Thymus (tissue), 14 donors: ENCODE measurements at places on chromosomes 5 and 9.

DNA sequence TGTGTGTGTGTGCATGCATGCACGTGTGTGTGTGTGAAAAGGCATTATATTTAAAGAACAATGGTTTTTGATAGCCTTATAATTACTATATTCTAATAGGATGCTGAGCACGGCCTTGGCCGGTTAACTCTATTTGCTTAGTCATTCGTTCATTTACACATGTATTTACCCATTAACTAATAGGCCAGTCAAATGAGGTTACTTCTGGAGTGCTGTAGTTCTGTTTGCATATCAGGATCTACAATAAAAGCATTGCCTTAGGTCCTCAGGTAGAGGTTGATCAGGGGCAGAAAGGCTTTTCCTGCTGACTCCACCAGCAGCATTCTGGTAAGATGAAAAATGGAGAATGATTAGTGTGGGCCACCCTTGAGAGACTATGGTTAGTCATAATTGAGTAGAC, 219.0 kb downstream of the COMMD10 start:
- no peak for DNase-seq

- DNase-seq, result no peak
Measured at GRCh38 chr9:107976767-107977166, 487.2 kb upstream of the KLF4 start.

GRCh38 chr5:165805756-165806155, 2300.3 kb downstream of the MAT2B start:
- no peak for DNase-seq

- DNase-seq, result no peak
Measured at GRCh38 chr5:130747556-130747955, 417.5 kb downstream of the HINT1 start.

GRCh38 chr9:77648234-77649108, at the start of gene GNA14:
Gene GNA14, minus strand, starts transcription at chr9:77648322. Its CDS starts 529 bp downstream, at chr9:77647793.
- peak; percentile 4 for DNase-seq

GRCh38 chr9:111300140-111300735, 29.8 kb downstream of the OR2K2 start:
- DNase-seq, result no peak

GRCh38 chr5:132260714-132261551, 3.4 kb downstream of the PDLIM4 start:
- no peak for DNase-seq

GRCh38 chr5:38367966-38368365, 109.6 kb downstream of the EGFLAM start:
- no peak for DNase-seq

DNA sequence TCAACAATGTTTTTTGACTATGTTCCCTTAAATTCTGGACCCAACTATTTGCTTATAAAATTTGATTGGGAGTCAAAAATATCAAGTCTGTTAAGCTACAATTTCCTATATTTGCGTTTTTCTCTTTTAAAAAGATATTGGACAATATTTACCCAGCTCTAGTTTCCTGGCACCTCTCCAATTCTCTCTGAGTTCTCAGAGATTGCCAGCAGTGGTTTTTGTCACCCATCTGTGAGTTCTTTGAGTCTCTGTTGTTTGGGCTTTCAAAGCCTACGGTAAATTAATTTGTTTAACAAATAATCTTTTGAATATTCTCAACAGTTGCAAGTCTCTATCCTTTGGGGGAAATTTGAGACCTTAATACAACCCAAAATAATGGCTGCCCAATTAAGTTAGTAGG, 174.2 kb upstream of the PUM3 start:
- no peak for DNase-seq

- DNase-seq, result no peak
Measured at GRCh38 chr5:115435778-115436712, 108.5 kb downstream of the FEM1C start.

GRCh38 chr5:59709846-59710245, 183.7 kb downstream of the PDE4D start:
- DNase-seq, result no peak

DNA sequence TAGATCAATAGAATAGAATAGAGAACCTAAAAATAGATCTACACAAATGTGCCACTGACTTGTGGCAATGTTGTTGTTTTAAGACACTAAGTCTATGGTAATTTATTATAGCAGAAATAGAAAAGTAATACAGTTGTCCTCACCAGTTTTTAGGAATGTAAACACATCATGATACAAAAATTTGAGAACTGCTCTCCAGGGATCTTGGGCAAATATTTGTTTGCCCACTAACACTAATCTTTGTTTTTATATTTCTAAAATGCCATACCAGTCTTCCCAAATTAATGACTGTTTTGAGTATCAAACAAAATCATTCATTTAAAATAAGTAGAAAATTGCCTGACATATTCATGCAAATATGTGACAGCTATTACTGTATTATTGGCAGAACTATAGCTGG, 297.6 kb downstream of the BRINP1 start:
- DNase-seq, result no peak

GRCh38 chr9:14616188-14616982, 76.8 kb downstream of the ZDHHC21 start:
- peak; percentile 6 for DNase-seq

DNA sequence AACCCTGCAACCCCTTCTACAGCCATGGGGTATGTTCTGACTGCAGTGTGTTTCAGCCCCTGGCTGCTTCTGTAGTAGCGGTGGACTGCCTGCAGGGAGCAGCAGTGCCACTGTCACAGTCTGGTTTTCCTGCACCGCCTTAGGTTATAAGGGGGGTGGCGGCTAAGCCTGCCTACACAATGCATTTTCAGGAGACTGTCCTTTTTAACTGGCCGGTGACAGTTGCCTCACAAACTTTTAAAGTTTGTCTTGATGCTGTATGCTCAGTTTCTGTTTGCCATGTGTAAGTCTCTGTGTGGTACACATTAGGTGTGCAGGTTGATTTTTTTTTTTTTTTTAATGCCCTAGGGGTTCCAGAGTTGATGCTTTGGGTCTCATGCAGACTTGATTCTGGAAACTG, 53.0 kb downstream of the NUP214 start:
- peak; percentile 86 for DNase-seq

DNA sequence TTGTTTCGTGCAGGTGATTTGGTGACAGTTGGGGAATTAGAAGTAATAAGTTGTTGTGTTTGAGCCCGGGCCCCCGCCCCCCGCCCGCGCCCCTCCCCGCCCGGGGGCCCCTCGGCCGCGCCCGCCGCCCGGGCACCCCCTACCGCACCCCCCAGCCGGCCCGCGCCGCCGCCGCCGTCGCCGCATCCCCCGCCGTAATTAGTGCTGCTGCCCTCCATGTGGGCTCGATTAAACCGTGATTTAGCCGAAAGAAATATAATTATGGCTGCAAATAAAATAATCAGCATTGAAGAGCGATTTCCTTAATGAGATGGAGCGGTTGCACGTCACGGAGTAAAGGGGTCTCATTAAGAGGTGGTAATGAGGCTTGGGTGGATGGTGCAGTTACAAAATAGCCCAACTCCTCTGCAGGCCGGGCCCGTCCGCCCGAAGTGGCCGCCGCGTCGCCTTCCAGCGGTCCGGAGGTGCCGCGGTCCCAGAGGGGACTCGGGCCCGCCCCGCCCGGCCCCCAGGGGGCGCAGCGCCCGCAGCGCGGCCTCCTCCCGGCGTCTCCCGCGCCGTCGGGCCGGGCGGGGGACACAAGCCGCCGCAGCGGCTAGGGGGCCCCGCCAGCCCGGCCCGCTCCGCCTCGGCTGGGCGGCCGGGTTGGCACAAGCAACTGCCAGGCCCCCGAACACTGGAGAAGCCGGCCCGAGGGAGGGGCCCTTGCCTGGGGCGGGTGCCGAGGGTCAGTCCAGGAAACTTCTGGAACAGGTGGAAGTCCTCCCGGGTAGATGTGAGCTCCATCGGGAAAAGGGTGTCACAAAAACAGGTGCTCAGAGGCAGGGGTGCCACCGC, 6.9 kb upstream of the OTP start:
- peak; percentile 22 for DNase-seq

GRCh38 chr5:97847920-97848631, 665.0 kb upstream of the RIOK2 start:
- no peak for DNase-seq

GRCh38 chr9:110986529-110986928, 51.7 kb downstream of the LPAR1 start:
- no peak for DNase-seq

- DNase-seq, result no peak
Measured at GRCh38 chr5:172973127-172973916, 10.2 kb upstream of the ATP6V0E1 start.

DNA sequence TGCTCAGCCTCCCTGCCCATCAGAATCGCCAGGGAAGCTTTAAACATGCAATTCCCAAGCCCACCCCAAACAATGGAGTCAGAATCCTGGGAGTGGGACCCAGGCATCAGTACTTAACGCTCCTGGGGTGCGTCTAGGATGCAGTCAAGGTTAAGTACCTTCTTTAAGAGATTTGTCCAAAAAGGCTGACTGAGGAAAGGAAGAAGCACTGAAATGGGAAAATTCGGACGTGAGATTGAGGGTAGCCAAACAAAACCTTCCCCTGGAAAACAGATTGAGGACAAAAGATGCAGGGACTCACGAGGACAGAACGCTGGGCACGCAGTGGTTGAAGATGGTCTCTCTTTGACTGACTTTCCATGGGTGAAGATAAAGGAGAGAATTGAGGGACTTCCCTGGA, 143.5 kb downstream of the MTX3 start:
- DNase-seq, result no peak

DNA sequence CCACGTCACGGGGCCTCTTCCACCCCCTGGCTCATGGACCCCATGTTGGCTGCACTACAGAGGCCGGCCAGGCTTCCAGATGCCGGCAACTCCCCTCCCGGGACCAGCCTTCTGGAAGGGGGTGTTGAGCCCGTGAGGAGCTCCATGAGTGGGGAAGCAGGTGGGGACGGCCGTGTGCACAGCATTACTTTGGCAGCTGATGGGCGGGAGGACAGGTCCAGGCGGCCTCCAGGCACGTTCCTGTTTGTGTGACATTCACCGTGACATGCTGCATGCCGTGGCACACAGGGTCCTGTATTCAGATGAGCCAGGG, 29.1 kb upstream of the ABO start:
- no peak for DNase-seq

DNA sequence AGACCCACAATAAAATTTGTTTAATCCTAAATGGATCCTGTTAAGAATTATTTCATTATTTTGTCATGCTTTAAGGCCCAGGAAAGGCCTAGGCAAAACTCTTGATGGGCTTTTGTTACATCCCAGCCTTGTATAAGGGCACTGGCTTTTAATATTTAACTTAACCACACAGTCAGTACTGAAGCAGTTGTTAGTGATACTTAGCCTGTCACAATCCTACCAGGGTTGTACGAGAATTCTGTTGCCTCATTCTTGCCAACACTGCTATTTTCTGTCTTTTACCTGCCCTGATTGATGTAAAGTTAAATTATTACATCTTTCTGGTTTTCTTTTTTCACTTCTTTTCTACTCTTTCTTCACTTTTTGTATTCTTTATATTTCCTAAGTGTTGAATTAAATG, 10.9 kb downstream of the ZNF169 start:
- DNase-seq, result no peak

GRCh38 chr9:18942801-18943200, 90.2 kb downstream of the SAXO1 start:
- DNase-seq, result no peak

DNA sequence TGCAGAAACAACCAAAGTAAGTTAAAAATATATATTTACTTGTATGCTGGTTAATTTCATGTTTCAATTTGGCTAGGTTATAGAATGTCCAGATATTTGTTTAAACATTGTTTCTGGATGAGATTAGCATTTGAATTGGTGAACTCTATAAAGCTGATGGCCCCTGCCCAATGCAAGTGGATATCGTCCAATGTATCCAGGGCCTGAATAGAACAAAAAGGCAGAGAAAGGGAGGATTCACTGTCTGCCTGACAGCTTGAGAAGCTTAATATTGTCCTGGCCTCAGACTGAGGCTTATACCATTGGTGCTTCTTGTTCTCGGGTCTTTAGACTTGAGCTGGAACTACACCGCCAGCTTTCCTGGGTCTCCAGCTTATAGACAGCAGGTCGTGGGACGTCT, 446.7 kb upstream of the ACTBL2 start:
- DNase-seq, result no peak

DNA sequence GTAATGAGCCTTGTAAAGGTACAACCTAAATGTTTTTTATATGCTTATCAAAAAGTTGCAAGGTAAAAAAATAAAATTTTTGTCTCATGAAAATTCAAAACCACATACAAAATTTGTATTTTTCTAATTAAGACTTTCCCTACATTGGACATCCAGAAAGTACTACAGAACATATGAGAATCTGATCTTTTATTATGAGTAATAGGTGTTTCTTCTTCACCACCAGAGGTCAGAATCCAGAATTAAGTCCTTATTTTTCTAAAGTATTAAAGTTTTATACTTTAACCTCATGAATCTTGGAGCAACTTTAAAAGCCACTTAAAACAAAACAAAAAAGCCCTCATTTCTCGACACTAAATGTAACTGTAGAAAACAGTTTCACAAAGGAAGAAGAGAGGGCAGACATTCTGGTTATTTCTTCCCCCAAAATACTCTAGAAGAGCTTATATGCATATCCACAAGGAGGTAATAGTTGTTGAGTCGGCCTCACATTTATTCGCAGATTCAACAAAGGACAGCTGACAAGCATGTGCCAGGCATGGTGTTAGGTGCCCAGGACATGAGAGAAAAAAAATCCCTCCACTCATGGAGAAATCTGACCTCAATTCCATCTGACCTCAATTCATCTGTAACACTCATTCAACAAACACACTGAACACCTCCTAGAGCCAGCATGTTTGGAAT, 69.3 kb downstream of the MLLT3 start:
- no peak for DNase-seq

- no peak for DNase-seq
Measured at GRCh38 chr9:89601856-89602562, 2.8 kb upstream of the GADD45G start.

- peak; percentile 2 for DNase-seq
Measured at GRCh38 chr9:13900449-13900848, 413.5 kb downstream of the NFIB start.

- DNase-seq, result no peak
Measured at GRCh38 chr5:102625468-102625867, 126.7 kb upstream of the SLCO6A1 start.

GRCh38 chr9:4196376-4196775, 103.5 kb downstream of the GLIS3 start:
- no peak for DNase-seq

GRCh38 chr9:98253565-98253964, 1.9 kb downstream of the TBC1D2 start:
- DNase-seq, result no peak
